ENCODE measurements at places on chromosomes 13 and 19.

- DNase-seq: no peak
Observed at GRCh38 chr19:4531562-4532165, 3.4 kb downstream of the PLIN5 start.

DNA sequence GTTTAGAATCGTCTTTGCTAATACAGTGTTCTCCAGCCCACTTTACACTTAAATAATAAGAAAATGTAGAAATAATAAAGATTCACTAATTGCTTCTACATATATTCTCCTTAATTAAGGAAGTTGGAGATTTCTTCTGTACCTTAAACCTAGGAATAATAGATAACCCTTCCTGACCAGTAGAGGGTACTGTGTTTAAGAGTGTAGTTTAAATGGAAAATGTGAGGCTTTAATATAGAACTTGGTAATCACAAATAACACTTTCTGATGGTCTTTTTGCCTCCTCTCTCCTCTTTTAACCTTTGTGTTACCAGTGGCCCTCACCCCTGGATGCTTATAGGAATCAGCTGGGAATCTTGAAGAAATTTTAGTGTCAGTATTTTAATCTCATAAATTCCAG, 20.7 kb downstream of the POMP start:
- no peak for DNase-seq

DNA sequence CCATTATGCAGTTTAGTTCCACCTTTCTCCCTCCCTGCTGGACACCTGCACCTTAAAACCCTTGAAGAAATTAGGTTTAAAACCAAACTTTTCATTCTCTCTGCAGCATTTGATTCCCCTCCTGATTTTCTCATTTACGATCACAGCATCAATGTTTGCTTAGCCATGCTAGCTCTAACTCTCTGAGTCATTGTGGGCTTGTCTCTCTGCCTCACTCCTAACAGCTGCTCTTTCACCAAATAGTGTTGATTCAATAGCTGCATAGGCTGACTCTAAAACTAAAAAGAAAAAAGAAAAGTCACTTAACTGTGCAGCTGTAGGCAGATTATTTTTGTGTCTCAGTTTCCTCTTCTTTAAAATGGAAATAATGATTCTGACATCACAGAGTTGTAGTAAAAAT, 1124.9 kb downstream of the DIAPH3 start:
- DNase-seq: no peak

GRCh38 chr19:44704982-44705381, 6.0 kb downstream of the CEACAM16 start:
- DNase-seq: no peak

DNA sequence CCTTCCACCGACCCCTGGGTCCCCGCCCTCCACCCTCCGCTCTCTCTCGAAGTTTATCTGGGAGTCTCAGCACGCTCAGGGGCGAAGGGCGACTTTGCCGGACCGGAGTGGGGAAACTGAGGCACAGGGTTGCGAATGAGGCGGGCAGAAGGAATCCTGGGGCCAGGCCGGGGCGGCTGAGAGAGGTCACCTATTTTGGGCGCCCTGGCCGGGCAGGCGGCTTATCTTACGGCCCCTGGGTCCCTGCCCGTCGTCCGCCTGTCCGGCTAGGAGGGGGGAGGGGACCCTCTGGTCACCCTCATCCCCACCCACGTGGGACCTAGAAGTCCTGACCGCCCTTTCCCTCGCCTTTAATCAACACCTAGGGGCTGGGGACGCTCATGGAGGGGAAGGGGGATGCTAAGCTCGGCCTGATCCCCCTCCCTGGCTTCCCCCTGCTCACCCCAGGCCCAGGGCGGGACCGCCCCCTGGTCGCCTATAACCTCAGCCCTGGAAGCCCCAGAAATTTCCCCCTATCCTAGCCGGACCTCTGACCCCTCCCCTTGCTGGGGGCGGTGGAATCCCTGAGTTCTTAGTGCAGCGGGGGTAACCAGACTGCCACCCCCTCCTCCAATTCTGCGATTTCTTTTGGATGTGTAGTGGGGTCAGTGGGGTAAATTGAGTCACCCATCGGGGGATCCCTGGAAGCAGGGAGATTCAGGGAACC, 556 bp downstream of the TRIP10 start:
- no peak for DNase-seq

- no peak for DNase-seq
Observed at GRCh38 chr13:107690181-107690580, 525.2 kb downstream of the LIG4 start.

DNA sequence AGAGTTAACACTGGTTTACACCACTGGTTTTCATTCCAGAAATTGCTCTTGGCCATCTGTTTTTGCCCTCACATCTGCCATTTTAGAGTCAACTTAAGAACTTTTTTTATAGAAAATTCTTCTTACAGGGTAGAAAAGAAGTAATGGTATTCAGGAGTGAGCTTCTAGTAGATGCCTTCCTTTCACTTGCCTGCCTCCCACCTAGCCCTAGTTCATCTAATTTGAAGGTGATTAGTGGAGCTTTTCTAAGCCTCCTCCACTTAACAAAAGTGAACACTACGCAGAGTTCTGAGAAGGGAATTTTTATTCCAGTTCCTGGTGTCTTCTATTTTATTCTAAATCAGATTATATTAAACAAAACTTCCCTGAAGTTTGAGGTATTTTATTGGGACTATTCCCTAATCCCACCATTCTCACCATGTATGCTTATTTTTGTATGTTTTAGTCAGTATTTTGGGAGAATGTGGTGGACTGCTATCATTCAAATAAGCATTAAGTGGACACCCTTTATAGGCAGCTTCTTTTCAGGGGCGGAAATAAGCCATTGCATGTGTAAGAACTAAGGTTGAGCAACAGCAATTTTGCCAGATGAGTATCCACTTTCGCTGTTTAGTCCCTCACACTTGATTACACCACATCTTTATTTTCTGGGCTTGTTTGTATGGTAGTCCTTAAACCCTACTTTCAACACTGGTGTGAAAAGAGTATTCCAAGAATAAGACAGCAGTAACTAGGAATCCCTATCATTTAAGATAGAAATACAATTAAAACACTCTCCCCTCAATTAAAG, 156.9 kb downstream of the ENOX1 start:
- DNase-seq: no peak

DNA sequence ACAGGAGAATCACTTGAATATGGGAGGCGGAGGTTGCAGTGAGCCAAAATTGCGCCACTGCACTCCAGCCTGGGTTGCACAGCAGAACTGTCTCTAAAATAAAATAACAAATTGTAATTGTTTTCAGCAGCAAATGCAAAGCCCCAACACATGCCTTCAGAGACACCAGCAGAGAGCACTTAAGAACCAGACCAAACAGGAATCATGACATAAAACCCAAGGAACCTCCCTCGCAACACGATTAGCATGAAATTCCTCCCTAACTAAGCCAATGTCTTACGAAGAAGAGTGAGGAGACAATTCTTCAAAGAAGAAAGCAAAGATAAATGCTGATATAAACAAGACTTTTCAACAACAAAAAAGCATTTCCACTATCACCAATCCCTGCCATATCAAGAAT, 40.1 kb downstream of the PSPC1 start:
- no peak for DNase-seq

DNA sequence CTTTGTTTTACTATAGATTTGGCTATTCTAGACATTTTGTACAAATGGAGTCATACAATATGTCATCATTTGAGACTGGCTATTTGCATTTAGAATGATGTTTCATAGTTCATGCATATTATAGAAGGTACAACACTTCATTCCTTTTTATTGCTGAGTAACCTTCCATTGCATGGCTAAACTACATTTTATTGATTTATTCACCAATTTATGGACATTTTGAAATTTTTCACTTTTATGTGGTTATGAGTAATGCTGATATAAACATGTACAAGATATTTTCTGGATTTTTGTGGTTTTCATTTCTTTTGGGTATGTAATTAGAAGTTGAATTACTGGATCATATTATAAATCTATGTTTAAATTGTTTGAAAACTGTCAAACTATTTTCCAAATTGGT, 710.3 kb upstream of the SLITRK5 start:
- no peak for DNase-seq

DNA sequence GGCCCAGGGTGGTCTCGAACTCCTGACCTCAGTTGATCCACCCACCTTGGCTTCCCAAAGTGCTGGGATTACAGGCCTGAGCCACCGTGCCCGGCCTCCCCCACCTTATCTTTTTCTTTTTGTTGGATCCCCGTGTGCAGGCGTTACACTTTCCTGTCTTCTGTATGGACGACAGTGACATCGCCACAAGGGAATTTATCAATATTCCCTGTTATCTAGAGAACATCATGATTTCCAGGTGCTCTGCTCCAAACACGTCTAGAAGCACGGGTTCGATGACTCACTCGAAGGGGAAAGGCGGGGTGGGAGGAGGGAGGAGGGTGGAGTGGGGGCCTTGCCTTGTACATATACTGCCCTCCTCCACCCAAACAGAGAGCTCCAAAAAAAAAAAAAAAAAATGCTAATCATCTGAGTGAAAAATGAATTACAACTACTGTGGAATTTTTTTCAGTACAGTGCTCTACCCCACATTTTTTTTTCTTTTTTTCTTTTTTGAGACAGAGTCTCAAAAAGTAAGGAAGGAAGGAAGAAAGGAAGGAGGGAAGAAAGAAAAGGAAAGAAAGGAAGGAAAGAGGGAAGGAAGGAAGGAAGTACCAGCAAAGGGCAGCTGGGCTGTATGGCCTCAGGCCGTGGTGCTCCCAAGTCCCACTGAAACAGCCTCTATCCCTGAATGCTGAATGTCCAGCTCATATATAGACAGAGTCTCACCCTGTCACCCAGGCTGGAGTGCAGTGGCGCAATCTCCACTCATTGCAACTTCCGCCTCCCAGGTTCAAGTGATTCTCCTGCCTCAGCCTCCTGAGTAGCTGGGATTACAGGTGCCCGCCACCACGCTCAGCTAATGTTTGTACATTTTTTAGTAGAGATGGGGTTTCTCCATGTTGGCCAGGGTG, 36.8 kb downstream of the INSR start:
- DNase-seq: no peak

DNA sequence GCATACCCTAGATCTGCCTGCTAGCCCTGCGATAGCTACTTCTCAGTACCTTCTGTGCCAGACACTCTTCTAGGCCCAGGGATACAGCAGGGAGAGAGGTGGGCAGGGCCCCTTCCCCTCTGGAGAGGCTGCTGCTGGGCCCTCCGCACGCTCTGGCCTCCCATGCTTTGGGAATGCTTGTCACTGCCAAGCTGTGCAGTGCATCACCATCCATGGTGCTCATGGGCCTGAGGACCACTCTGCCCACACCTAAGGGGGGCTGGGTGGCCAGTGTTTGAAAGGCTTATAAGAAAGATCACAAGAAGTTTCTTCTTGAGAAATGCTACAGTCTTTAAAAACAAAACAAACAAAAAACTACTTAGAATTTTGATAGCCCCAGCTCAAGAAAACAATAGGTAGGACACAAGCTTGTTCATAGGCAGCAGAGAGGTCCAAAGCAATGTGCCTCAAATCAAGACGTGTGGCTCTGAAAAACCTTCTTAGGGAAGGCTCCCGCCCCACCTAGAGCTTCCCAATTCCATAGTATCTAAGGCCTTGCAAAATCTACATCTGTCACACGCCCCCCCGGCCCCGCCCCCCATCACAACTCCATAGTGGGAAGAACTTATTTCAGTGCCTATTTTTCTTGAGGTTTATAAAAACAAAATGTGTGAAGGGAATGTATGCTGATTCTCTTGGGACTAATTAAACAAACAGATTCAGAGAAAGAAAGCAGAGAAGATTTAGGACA, 145.8 kb downstream of the TM9SF2 start:
- no peak for DNase-seq

DNA sequence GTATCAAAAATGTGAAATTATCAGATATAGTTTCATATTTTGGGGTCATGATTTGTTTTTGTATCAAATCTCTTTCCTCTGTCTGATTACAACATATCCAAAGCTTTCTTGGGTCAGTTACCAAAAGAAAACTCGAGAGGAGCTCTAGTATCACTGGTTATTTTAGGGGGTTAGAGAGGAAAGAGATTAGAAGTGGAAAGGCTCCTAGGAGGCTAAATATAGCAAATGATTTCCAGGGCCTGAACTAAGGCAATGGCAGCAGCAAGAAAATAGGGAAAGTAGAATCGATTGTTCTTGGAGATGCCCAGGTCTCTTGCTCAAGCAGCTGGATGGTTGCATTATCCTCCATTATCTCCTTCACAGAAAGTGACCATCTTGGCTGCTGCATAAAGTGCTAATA, 72.9 kb downstream of the NHLRC3 start:
- no peak for DNase-seq

DNA sequence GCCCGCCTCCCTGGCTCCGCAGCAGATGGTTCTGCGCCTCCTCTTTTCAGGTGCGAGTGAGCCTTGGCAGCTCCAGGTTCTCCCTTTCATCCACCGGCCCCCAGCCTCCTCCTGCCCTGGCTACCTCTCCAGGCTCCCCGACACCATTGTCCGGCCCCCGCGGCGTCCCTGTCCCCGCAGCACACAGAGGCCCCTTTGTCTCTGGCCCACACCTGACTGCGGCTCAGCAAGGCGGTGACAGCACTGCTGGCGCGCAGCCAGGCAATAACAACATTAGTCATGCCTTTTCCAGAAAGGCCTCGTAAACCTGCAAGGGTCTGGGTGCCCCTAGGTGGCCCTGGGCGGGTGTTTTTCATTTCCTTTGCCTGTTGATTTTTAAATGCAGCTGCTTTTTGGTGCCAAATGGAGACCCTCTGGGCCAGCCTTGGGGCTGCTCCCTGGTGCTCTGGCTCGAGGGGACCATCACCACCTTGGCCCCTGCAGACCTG, 73.2 kb upstream of the MEDAG start:
- DNase-seq: no peak

DNA sequence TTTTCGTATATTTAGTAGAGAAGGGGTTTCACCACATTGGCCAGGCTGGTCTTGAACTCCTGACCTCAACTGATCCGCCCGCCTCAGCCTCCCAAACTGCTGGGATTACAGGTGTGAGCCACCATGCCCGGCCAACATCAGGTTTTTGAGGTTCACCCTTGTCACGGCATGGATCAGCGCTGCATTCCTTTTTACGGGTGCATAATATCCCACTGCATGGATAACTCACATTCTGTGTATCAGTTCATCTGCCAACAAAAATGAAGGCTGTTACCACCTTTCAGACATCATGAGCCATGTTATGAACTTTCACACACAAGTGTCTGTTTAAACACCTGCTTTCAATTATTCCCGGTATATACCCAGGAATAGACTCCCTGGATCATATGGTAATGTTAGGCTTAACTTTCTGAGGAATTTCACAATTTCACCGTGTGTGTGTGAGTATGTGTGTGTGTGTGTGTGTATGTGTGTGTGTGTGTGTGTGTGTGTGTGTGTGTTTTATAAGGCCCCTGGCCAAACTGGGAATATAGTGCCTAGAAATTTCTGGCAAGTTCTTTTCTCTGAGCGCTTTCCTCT, 52.2 kb downstream of the AP1M1 start:
- no peak for DNase-seq

DNA sequence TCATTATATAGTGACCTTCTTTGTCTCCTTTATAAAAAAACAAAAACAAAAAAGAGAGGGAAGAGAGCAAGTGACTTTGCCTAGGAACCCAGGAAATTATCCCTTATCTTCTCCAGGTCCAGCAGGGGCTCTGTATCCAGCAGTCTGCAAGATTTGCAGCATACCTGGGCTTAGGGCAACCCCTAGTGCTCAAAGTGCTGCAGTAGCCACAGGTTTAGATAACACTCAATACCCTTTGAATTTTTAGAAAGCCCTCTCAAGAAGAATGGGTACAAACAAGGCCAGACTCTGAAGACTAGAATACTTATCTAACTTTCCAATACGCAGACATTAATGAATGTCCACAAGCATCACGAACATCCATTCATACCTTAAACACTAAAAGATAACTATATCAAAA, 43.2 kb downstream of the CCNA1 start:
- DNase-seq: no peak
